Epithelial cell of proximal tubule (primary cell): ENCODE measurements at places on chromosomes 1 and 21.
A peak's percentile ranks its signal among the peaks of the same experiment; 100 is the strongest.

DNA sequence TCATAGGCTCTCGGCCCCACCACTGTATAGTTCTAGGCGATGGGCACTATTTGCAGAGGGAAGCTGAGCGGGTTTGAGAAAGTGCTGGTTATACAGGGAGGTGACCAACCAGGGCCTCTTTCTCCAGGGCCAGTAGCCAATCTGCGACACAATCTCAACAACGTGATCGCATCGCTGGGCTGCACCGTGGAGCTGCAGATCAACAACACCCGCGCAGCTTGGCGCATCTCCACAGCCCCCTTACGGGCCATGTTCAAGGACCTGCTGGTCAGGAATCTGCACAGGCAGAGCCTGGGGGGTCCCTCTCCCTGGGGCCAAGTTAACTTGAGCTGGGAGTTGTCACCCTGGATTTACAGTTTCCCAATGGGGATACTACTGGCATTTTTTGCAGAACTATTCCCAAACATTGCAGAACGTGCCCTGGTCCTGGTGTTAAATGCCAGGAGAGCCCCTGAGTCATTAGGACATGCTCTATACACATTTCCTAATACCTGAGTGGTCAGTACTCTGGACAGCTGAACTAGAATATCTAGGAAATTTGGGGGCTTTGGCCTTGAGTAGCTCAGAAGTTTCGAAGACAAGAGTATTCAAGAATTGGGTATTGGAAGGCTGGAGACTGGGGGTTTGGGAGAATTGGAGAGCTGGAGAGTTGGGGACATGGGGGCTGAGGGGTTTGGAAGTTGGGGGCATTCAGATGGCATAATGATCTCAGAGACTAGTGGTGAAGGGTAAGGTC lies 6.9 kb downstream of the DCST1 start:
- no peak for DNase-seq

DNA sequence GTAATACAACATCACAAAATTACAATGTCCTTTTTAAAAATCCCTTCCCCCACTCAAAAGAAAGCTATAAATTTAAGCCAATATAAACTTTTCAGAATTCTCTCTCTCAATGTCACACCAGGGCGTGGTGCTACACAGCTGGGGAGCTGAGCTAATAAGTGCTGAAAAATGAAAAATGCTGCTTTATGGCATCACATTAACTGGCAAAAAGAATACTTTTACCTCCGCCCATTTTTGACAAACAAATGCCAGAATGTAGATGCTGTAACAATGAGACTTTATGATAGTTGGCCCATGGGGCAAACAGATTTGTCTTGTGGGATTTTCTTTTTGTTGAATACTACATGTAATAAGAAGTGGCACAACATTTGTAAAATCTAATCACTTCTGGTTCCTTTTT lies 12.7 kb upstream of the LYPLAL1 start:
- no peak for DNase-seq

DNA sequence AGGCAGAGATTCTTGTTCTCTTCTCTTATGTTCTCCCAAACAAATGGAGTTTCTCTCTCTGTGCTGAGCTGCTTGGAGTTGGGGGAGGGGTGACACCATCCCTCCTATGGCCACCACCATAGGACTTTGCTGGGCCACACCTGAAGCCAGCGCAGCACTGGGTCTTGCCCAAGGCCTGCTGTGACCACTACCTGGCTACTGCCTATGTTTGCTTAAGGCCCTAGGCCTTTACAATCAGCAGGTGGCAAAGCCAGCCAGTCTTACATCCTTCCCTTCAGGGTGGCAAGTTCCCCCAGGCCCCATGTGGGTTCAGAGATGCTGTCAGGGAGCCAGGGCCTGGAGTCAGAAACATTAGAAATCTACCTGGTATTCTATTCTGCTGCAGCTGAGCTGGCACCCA lies 6.3 kb upstream of the MTARC2 start:
- no peak for DNase-seq

- DNase-seq, result peak; percentile 75
These were observed at the start of gene IKBKE for GRCh38 chr1:206469933-206470691. Gene IKBKE (plus strand): TSS chr1:206470476. CDS start chr1:206473228, 2,752 bp downstream.

DNA sequence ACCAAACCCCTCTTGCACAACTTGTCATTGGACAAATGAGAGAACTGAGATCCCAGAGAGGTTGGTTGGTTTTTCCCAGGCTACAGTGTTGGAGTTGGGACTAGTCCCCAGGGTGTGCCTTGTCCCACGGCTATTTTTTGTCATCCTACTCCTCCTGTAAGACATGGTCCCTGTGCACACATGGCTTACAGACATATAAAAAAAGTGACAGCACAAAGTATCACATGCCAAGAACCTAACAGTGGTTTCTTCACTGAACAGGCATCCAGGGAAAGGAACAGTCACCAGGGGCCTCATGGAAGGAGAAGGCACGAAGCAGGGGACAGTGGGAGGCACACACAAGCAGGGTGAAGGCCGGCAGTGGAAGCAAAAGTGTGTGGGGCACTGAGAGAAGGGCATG lies 36.5 kb downstream of the SERBP1 start:
- no peak for DNase-seq

GRCh38 chr1:38213646-38214434 lies 167.2 kb upstream of the POU3F1 start:
- no peak for DNase-seq

- no peak for DNase-seq
These were observed 18.3 kb downstream of the INTS3 start for GRCh38 chr1:153746174-153746573.

- DNase-seq, result peak; percentile 59
These were observed 4.1 kb upstream of the SH3BGRL3 start for GRCh38 chr1:26275580-26276431.

- no peak for DNase-seq
These were observed 124.0 kb downstream of the SYT2 start for GRCh38 chr1:202586018-202586821.

- DNase-seq, result no peak
These were observed 1.5 kb downstream of the SLAMF8 start for GRCh38 chr1:159828176-159828575.

- no peak for DNase-seq
These were observed 48.3 kb upstream of the CR2 start for GRCh38 chr1:207405814-207406213.

- DNase-seq, result no peak
These were observed 10.8 kb upstream of the TMEM52 start for GRCh38 chr1:1929639-1930545.

DNA sequence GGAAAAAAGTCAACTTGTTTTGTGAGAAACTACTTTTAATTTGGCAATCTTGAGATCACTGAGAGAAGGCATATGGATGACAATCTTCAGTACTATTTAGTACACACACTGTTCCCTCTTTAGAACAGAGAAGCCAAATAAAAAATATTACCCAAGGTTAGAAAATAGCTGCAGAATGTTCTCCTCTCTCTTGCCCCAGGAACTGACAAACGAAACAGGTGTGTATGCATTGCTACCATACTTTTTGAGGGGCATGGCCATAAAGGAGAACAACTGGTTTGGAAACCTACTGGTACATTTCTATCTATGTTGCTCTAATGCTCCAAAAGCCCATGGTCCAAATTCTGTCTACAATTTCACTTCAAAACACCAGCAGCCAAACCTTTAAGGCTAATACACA lies 5.7 kb downstream of the TOR1AIP2 start:
- DNase-seq, result no peak

- no peak for DNase-seq
These were observed 24.9 kb downstream of the LDLRAP1 start for GRCh38 chr1:25568090-25568833.

GRCh38 chr1:108983114-108983513 lies 19.8 kb upstream of the CLCC1 start:
- DNase-seq, result no peak

GRCh38 chr1:185939142-185939541 lies 205.0 kb downstream of the HMCN1 start:
- DNase-seq, result no peak

DNA sequence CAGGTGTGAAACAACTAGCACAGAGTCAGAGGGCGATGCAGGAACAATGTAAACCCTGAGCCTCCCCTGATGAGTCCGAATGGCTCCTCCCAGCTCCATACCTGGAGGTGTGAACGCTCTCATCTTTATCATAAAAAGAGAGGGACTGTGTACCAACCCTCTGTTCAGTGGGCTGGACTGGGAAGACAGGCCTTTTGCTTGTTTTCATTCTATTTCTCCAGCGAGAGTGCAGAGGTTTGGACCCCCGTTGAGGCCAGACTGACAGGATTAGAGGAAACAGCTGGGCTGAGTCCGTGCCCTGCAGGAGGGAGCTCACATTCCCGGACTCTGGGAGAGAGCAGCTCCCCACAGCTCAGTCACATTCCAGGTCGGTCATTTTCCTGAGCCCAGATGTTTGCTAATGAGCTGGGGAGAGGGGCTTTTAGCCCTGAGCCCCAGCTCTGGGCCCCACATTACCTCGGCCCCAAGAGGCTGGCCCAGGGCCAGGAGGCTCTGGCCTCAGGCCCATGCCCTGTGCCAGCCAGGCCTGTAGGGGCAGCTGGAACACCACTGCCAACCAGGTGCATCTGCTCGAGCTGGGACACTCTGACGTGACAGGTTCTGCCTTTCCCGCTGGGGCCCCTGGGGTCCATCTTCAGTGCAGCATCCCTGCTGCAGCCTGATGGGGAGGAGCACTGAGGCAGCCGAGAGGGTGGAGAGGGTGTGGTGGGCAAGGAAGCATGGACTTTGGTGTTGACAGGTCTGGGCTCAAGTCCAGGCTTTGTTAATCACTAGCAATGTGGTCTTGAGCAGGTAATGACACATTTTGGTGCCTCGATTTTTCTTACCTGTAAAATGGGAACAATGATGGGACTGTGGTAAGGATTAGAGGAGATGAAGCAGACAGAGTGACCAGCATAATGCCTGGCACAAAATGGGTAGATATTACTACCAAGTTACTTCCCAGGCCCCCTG lies 3.5 kb upstream of the NBL1 start:
- DNase-seq, result no peak

DNA sequence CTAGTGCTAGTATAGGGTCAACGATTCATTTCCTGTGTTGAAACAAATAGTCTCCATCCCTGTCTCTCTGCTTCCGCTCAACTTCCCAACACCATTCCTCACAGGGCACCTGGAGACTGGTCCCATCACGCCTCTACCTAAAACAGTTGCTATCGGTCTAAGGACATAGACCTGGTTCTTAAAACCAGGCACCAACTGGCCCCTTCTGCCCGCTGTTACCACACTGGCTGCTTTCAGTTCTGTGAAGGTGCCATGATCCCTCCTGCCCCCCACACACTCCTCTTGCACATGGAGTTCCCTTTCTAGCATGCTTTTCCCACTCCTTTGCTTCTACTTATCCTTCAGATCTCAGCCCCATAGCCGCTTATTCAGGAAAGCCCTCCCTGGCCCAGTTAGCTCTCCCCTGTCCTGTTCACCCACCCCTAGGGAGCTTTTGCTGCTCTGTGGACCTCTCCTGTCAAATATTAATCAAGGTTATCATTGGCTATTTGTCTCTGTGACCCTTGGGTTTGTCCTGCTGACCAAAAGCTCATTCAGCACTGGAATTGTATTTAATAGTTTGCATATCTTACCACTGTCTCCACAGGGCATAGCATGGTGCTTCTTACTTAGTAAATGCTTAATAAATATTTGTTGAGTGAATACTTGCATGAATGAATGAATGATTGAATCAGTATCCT lies 11.9 kb upstream of the KPRP start:
- DNase-seq, result no peak

DNA sequence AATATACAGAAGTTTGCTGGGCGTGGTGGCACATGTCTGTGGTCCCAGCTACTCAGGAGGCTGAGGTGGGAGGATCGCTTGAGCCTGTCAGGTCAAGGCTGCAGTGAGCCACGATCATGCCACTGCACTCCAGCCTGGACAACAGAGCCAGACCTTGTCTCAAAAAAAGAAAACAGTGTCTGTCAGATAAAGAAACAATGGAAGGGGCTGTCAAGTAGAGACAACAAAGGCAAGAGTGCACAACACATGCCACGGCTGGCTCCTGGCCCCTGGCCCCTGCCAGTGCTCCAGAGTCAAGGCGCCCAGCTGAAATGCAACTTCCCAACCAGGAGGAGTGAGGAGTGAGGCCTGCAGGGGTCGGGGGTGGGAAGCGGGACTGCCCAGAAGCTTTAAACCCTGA lies 32.6 kb downstream of the PRDM15 start:
- DNase-seq, result no peak

DNA sequence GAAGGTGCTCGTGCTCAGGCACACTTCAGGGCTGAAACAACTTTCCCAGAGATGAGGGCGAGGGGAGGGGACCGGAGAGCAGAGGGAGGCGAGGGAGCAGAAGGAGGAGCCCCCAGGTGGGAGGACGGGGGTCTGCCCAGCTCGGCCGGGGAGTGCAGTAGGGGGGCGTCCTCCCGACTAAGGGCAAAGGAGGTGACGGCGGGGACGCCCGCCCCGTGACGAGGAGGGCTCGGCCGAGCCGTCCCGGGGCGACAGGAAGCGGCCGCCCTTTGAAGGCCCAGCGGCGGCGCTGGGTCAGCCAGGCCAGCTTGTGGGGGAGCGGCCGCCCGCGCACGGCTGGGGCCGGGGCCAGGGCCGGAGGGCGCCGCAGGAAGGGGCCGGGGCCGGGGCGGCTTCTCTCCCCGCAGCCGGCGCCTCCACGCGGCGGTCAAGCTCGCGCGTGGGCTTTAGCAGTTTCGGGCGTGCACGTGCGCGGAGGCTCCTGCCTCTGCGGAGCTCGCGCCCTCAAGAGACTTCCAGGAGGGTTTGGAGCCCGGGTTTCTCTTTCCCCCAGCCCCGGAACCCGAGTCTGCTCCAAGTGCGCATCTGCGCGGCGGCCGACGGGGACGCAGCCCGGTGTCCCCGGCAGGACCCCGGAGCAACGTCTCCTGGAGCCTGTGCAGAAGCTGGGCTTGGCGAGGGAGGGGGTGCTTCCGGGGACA lies 100.8 kb upstream of the SLC45A1 start:
- DNase-seq, result no peak

GRCh38 chr1:7517611-7518330 lies 253.3 kb upstream of the VAMP3 start:
- DNase-seq, result no peak
